NCI-H345 (cell line): ENCODE measurements at places on chromosomes 3 and 15.

- DNase-seq: no peak
Measured at GRCh38 chr3:67083277-67083676, 85.2 kb downstream of the KBTBD8 start.

DNA sequence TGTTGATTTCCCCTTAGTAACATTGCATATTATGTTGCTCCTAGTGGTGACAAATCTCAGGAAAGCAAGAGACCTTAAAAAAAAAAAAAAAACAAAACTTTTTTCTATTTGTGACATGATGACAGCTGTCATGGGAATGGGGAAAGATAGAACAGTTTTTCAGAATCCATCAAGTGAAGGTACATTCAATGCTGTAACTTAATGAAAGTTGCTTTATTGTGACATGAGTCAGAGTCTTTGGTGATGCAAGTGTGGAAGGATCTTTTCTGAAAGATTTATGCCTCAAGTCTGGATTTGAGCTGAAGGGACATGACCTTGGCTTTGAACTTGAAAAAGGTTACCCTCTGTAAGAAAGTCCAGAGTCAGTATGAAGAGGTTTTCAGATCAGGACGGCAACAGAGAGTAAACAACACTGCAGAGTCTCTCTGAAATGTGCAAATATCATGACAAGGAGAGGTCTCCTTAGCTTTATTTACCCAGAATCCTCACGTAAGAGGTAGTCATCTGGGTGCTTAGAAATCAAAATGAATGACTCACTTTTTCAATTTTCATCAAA, 424.7 kb downstream of the CNTN4 start:
- DNase-seq: no peak

DNA sequence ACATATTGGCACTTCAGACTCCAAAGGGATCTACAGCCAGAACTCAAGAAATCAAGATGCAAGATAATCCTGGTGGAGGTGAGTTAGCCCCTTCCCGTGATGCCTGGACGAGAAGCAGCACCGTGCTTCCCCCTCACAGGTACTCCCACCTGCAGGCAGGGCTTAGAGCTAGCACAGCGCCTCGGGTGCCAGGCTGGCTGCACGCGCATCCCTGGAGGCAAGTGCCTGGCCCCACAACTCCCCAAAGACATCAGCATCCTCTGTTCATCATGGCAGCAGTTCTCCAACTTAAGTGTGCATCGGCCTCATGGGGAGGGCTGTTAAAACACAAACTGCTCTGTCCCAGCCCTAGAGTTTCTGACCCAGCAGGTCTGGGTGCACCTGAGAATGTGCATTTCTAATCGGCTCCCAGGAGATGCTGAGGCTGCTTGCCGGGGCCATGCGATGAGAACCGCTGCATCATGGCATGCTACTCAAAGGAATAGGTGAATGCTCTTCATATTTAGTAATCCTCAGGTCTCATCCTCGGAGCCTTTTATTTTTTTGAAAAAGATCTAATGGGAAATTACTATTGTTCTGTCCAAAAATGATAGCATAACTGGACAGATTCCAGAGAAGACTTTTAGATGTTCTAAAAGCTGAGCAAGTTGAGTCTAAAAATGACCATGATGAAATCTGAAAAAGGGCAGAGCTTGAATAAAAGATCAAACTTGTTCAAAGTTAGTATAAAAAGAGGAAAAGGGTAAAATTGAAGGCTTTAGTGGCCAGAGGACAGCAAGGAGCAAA, 244.2 kb downstream of the ADAMTS17 start:
- DNase-seq: no peak

DNA sequence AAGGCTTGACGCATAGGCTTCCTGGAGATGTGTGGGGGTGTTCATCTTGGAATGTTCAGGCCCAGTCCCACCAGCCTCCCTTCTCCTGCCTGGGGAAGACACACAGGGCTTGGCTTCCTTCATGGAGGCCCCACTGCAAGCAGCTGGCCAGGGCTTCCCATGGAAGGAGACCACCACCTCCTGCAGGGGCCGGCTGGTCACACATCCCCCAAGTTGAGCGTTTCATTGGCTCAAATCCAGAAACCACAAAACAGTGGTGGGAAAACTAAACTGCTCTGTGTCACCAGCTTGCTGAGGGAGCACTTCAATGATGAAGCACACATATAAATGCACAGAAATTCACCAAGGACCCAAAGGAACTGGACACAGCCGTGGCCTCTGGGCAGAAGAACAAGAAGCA, 8.3 kb downstream of the IQSEC1 start:
- DNase-seq: no peak

GRCh38 chr15:58490888-58491473, 59.2 kb downstream of the LIPC start:
- no peak for DNase-seq
